ENCODE measurements at places on chromosomes 2 and 18.

- no peak for DNase-seq
These were observed 135.2 kb downstream of the RTN4 start for GRCh38 chr2:54915101-54915500.

DNA sequence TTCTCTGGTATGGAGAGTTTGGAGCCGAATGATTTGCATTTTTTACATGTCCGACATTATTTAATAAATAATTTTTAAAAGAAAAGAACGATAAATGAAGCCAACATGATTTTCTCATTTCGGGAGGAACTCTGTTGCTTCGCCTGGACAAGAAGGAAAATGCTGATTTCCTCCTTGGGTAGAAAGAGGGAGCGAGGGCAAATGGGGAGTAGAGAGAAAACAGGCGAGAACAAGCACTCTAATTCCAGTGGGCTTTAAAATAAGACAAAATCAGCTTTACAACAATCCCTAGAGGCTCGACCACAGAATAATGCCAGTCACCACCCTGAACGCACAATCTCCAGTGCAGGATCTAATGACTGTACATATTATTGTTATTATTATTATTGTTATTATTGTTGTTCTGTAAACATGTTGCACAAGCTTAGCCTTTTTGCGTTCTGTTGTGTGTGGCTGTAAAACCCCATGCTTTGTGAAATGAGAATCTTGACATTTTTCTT is 3.7 kb downstream of the DLX1 start:
- DNase-seq = no peak

DNA sequence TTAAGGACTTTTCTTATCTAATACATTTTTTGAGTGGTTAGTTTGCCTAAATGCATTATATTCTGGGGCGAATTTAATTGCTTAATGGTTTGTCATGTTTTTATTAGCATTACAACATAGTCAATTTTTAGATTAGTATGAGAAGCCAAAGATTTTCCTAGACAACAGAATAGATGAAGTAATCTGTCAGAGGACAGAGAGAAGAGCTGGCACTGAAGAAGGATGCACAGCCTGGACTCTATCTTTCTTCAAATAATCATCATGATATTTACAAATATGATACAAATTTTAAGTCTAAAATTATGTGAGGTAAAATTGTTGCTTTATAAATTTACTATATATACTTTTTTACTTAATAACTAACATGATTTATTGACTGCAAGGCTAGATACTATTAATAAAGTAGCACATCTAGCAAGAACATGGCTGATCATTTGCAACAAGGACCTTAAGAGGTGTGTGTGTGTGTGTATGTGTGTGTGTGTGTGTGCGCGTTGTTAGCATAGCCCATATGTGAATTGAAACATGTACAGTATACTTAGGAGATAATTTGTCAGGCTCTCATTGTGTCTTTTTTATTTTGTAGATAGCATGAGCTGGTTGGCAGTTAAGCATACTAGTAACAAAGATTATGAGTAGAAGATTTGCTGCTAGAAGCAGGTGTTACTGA is 752.2 kb downstream of the DCDC2C start:
- DNase-seq = no peak

- DNase-seq = no peak
These were observed 106.8 kb downstream of the BCL11A start for GRCh38 chr2:60446413-60447267.

GRCh38 chr2:142871396-142871795 is 6.1 kb upstream of the KYNU start:
- no peak for DNase-seq

- DNase-seq = no peak
These were observed 8.2 kb downstream of the KCTD1 start for GRCh38 chr18:26540043-26540628.
